ENCODE measurements at places on chromosomes 3 and 15. TPM values are rescaled to one million over a fixed set of nuclear protein-coding genes. Genes with fewer than 3 reads are reported as not detected.

The MAP6D1 gene
- 1.8 TPM for total RNA-seq

The TM4SF4 gene
- not detected for total RNA-seq

The CCR9 gene
- not detected for total RNA-seq

The CFAP100 gene
- total RNA-seq, result not detected

The FBXW12 gene
- 0.66 TPM for total RNA-seq

All from breast epithelium (tissue), 4 donors.